ENCODE measurements at places on chromosomes 2 and 18.

DNA sequence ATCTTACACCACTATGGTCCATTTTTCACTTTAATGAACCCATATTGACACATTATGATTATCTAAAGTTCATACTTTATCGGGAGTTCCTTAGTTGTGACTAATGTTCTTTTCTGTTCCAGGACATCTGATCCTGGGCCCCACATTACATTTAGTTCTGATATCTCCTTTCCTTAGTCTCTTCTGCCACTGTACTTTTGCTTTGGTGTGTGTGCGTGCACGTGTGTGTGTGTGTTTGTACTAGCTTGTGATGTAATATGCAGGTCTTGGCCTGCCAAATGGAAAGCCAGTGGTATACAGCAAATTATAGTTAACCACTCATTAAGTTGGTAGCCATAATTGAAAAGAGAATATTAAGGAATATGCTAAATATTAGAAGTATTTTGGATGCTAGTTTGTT is 88.0 kb downstream of the CDC42EP3 start:
- DNase-seq, result no peak

DNA sequence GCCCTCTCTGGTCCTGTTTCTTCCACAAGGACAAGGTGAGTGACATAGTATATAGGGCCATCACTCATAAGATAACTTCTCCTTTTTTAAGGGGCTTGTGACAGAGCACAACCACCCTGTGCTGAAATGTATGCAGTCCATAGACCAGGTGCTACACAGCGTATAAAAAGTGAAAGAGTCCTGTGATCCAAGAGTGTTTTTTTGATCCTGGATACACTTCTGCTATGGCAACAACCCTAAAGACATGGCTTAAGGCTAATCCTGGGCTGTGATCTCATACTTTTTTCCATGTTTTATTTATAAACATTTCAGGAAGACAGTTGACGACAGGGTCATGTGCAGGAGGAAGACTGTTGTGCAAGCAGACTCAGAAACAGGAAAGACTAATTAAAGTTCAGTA is 400.5 kb upstream of the TCF4 start:
- no peak for DNase-seq

DNA sequence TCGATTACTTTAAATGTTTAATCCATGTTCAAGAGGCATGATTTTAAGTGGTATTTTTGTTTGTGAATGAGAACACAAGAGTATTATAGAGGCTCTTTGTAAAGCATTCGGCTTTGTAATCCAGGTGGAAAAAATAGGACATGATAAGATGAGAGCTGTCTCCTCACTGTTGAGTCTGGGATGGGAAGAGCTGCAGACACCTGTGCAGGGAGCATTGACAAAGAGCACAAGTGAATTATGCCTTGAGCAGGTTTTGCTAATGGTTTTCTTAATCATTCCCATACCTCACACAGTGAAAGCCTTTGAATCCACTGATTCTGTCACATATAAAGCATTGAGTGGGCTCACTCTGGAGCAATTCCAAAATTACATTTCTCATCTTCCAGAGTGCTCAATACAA is 9.6 kb downstream of the COL6A3 start:
- DNase-seq, result no peak

- DNase-seq, result no peak
Measured at GRCh38 chr18:55141318-55141717, 182.1 kb upstream of the CCDC68 start.

Measured in glutamatergic neuron (in vitro differentiated cells).